ENCODE measurements at places on chromosomes 7 and 10.

DNA sequence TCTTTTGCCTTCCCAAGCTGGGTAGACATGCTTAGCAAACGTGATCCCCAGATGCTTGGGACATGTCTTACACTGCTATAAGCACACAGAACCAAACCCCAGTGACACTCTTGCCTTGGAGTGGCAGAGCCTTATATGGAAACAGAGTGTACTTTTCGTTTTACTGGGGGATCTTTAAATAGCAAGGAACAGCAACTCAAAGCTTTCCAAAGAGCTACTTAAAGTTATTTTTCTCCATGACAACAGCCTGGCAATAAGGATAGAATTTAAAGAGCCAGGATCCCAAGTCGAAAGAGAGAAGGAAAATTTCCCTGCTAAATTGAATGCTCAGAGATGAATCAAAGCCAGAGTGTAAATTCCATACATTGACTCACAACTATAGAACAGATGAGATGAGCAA is 67.8 kb downstream of the ZNF365 start:
- DNase-seq = no peak

DNA sequence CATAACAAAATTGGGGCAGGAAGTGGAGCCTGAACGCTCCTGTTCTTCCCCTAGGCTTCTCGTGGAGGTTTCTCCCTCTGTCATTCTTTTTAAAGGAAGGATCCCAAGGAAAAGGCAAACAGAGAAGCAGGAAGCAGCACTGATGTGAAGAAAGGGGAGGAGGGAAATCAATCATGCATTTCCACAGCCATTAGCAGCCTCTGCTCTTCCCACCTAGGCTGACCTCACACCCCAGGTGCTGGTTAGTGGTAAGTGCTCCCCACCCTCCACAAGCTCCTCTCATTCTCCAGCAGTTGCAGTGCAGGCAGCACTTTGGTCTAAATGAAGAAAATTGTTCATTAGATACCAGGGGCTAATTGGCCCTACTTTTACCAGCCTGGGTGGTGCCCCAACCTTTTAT is 2.6 kb downstream of the CRHR2 start:
- no peak for DNase-seq

GRCh38 chr7:22875470-22875869 is 52.8 kb upstream of the TOMM7 start:
- no peak for DNase-seq

DNA sequence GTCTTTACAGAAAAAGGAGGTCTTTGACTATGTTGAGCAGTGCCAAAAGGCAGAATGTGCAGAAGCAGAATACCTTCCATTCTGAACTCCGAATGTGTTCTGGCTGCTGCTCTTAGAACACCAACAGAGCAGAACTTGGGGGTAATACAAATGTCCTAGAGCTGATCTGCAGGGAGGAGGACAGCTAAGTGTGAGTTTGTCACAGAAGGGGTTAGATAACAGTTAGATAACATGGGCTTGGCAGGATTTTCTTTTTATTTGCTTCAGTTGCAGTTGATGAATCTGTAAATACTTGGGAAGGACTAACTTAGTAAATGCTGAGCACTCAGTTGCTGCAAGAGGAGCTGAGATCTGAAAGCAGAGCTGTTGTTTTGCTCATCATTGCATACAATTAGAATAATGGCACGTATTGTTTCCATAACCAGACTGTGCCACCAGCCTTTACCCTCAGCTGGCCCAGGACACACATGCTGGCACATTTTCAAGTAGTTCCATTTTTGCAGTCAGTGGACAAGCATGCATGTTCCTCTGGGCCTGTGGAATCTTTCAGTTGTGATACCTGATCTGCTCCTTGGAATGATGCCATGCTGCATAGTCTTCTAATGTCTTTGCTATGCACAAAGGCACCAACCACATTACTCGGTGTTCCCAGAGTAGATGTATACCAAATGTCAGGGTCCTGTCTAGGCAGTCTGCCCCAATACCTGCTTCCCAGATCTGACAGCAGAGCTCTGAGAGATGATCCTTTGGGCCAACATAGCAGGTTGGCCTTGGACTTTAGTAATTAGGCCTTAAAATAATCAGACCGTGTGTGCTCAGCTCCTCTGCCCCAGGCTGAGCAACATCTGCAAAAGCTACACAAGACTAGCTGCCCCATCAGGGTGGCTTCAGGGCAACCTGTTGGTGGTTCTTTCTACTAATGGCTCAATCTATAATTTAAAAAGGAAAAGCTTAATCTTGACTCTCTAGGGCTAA is 55.7 kb downstream of the GSDME start:
- no peak for DNase-seq

DNA sequence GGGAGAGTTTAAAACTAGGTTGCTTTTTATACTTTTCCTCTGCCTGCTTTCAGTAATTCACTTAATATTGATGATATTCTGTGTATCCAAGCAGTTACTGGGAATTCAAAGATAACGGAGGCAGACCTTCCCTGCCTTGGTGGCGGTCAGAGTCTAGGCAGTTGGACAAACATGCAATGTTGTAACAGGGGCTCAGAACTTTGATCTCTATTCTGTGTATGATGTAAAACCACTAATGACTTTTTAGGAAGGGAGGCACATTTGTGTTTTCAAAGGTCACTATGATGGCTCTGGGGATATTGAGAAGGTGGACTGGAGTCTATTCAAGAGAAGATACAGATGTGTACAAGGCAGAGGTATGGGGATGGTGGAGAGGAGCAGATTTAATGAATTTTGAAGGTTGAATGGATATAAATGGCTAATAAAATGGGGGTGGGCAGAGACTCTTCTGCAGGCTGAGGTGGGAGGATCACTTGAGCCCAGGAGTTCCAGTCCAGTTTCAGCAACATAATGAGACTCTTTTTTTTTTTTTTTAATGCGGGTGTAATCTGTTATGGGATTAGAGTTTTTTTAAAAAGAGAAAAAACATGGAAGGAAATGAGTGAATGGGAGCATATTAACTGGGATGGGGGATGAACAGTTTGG is 5.7 kb upstream of the PON2 start:
- DNase-seq = no peak

- no peak for DNase-seq
Measured at GRCh38 chr10:74333174-74333573, 182.2 kb downstream of the ADK start.

DNA sequence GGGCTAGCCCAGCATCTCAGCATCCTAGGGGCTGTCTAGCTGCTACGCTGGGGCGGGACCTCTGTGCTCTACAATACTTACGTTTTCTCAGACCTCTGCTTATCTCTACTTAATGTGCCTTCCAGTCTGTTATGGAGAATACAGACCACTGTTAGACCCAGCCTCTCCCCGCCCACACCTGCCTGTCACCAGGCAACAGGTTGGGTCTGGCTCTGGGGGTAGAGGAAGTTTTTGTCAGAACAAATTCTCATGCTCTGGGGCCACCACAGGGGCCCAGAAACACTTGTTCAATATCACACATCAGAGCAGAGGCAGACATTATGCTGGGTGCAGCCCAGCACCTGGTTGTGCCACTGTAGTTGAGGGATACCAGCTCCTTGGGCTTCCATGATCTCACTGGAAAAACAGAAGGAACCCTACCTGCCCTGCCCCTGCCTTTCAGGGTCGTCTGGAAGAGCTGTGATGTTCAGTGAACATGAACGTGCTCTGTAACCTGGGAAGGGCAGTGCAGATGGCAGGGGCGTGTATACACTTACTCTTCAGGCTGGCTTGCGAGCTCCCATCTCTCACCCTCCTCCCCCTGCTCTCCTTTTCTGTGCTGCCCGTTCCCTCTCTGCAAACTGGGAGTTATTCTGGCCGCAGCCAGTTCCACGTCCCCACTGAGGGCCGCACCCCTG is 135.2 kb upstream of the PODXL start:
- DNase-seq = no peak

DNA sequence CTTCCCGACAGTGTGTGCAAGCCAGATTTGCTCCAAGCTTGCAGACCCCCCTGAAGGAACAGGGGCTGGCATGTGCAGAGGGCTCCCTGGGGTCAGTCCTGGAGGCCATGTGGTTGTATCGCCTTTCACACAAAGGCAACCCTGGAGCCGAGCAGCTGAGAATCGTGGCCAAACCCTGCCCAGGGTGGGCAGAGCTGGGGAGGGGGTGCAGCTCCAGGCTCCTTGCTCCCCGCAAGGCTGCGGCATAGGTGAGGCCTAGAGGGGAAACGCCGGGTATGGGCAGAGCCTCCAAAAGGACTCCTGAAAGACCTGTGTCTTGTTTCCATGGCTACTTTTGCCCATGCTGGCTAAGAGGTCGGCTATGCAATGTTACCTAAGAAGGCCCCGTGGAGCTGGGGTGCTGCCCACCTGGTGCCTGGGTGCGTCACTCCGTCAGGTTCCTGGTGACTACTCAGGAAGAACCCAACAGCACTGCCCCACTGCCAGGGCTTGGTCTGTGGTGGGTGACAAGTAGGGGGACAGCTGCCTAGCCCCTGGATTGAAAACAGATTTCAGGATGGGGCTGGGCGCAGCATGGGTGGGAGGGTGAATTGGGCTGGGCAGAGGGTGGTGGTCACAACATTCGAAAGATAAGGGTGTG is 171.0 kb upstream of the SHH start:
- DNase-seq = no peak

DNA sequence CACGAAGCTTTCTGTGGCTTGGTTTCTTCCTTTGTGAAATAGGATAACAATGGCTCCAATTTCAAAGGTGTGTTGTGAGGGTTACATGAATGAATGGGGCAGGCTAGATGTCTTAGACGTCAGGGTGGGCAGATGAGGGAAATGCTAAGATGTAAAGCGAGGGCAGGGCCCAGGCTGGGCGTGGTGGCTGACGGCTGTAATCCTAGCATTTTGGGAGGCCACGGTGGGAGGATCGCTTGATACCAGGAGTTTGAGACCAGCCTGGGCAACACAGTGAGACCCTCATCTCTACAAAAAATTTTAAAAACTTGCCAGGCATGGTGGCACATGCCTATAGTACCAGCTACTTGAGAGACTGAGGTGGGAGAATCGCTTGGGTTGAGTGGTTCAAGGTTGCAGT is 607.7 kb upstream of the FOXK1 start:
- no peak for DNase-seq

GRCh38 chr7:97671571-97671970 is 60.3 kb upstream of the TAC1 start:
- no peak for DNase-seq

GRCh38 chr7:42972699-42973500 is 40.7 kb downstream of the MRPL32 start:
- no peak for DNase-seq

DNA sequence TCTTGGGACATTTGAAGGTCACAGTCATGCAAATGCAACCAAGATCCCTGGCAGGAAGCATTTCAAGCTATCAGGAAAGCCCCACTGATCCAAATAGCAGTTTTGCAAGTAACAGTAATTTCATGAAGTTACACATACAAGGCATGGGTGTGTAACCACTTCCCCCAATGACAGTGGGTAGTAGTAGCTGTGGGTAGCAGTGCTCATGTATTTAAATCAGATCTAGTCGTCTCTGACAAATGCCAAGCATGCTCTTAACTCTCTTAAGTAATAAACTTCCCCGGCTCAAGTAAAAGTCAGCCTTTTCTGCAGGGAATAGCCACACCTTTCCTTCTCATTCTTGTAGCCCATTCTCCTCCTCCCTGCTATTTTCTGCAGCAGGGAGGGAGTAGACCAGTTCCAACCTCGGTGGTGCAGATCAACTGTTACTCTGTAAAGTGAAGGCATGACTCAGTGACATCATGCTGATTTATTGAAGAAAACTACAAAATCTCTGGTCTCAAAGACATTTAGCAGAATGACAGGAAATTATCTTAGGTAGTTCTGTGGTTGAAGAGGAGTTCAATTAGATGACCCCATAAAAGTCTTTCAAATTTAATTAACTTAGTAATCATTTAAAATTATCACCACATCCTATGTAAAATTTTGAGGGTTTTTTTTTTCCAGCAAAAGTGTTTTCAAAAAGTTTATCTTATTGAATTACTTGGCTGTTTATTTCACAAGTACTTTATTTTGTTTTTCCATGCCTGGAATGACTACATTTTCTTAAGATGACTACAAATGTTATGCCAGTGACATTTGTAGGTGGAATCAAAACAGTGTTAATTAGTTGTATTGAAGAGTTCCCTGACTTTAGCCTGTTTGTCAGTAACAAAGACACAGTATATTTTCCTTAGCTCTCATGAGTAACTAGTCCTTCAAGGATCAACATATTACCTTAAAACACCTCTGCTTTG is 568.3 kb downstream of the INHBA start:
- DNase-seq = no peak
